ENCODE measurements at places on chromosomes 2 and 18.

DNA sequence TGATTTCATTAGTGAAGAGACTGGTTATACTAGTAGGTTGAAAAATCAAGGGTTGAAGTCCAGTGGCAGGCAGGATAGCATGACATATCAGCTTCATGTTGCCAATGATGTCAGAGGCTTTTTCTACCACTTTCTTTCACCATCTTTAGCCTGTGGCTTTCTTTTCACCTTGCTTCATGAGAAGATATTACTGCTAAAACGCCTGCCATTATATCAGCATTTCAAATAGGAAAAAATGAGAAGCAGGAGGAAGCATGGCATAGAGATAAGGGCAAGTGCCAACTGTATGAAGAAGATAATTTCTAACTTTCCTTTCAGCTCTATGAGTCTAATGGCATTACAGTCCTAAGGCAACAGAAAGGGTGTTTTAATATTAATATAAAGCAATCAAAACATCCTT lies 270.2 kb upstream of the SYT4 start:
- no peak for DNase-seq

DNA sequence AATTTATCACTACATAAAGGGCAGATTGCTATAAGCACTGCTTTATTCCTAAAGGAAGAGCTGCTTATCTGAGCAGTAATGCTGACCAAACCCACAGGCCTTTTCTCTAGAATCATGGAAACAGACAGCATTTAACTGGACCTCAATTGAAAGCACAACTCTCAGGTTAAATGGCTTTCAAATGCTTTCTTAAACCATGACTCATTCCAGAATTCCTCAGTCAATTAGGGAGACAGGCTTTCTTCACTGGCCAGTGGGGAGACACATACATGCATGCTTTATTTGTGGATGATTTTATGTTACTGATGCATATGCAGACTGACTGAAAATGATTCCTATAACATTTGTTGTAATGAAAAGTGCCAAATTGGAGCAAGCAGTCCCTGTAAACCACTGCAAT lies 114.6 kb downstream of the ACVR1 start:
- no peak for DNase-seq

- DNase-seq = peak; percentile 40
These were observed 9.4 kb downstream of the CTIF start for GRCh38 chr18:48548011-48548771.

GRCh38 chr18:37435996-37436395 lies 129.6 kb downstream of the CELF4 start:
- DNase-seq = no peak

DNA sequence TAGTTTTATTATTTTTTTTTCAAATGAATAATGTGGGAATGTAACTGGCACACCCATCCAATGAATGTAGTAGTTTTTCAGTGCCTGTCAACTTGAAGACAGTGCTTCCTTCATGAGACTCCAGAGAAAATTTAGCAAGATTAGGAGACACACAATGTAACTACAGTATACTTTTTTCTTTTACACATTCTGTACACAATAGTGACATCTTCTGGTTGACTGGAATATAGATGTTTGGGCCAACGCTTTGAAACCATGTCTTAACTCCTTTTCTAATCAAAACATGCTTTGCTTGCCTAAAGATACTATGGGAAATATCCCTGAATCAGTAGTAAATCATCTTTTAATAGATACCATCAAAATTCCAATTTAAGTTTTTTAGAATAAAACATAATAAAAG lies 229.5 kb upstream of the ZC3H15 start:
- no peak for DNase-seq

- no peak for DNase-seq
These were observed 513.5 kb downstream of the CMPK2 start for GRCh38 chr2:6352247-6352646.

DNA sequence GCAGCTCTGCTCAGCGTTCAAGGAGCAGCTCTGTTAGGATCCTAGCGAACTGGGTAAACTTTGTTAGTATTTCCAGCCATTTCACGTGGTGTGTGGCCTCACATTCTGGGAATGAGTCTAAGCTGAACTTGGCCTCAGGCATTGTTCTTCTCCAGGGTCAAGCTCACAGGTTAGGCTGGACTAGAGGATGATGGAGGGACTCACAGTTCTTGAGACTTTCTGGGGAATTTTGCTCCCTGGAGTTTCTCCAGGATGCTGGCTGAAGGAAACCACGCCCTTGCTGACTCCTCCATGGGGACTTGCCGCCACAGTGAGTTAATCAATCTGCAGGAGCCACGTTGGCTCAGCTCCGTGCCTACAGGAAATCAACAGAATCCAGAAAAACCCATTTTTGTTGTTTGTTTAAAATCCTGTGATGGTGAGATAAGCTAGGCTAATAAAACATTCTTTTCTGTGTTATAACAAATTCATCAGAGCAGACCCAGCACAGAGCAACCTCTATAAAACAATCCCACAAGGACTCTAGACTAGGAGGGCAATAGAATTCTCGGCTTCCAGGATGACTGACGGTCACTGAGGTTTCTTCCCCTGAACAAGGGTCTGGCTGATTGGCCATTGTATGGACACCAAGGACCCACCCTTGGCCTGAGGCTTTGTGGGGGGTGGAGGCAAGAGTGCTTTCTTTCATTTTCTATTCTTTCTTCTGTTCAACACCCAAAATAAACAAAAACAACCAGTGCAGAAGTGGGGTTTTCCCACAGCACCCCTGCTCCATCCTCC lies 12.6 kb downstream of the CNDP1 start:
- DNase-seq = no peak
